ENCODE measurements at places on chromosomes 3 and 15. TPM values are rescaled to one million over a fixed set of nuclear protein-coding genes. Genes with fewer than 3 reads are reported as not detected.

PRSS50 gene
- total RNA-seq, result not detected

ECE2 gene
- total RNA-seq, result not detected

ALDH1L1 gene
- 0.28 TPM for total RNA-seq

CPLX3 gene
- total RNA-seq, result not detected

FAM162A gene
- 26.7 TPM for total RNA-seq

SHC4 gene
- total RNA-seq, result 0.54 TPM

STRIT1 gene
- not detected for total RNA-seq

CAPN3 gene
- total RNA-seq, result 0.28 TPM

GOLGA6A gene
- not detected for total RNA-seq

All from endothelial cell of coronary artery (primary cell).